SK-N-MC (cell line): ENCODE measurements at places on chromosomes 16 and 17.

GRCh38 chr16:6771956-6772355 is 560.7 kb upstream of the RBFOX1 start:
- no peak for DNase-seq

- DNase-seq = no peak
These were observed 93.3 kb downstream of the TOX3 start for GRCh38 chr16:52453644-52454043.

DNA sequence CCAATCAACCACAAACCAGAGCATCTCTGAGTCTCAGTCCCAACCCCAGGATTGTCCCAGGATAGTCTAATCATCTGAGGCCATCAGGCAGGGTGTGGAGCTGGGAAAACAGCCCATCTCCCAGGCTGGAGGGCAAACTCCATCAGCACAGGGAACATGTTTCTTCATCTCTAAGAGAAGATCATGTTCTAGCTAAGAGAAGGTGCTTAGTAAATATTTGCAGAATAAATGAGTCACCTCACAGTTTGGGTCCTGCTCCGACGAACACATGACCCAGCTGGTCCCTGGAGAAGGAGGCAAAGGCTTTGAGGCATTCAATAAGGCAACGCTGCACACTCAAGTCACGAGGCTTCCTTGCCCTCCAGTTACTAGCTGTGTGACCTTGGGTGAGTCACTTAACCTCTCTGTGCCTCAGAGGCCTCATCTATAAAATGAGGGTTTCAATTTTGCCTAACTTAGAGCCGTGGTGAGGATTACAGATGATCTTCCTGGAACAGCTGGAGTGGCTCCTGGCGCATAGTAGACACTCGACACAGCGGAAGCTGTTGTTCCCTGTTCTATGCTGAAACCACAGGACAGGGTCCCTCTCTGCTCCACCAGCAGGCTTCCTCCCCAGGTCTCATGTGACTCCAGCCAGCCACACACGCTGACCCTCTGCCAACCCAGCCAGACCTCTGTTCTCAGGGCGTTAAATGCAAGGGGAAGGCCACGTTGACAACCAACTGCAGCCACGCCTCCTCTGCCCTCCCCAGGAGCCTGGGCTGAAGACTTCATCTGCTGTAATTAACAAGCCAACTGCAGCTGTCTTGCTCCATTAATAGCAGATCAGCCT is 10.3 kb upstream of the RPL38 start:
- no peak for DNase-seq

- no peak for DNase-seq
These were observed 6.8 kb downstream of the CCL7 start for GRCh38 chr17:34276826-34277225.

DNA sequence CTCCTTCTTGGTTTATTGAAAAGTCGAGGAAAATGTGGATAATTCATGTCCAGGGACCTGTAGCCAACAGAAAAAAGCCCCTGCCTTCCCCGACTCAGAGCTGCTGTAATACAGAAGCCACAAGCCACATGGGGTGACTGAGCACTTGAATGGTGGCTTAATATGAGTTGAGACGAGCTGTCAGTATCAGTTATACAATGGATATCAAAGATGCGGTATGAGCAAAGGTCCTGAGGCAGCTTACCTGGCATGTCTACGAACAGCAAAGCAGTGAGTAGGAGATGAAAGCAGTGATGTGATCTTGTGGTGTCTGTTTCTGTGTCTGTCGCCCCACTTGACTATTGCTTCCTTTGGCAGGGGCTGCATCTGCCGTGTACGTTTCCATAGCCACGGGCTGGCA is 12.2 kb upstream of the RMI2 start:
- no peak for DNase-seq

- peak; percentile 83 for DNase-seq
These were observed 941 bp upstream of the FBXL20 start for GRCh38 chr17:39402244-39402889.

GRCh38 chr17:47210779-47211178 is 1.6 kb downstream of the MYL4 start:
- no peak for DNase-seq

DNA sequence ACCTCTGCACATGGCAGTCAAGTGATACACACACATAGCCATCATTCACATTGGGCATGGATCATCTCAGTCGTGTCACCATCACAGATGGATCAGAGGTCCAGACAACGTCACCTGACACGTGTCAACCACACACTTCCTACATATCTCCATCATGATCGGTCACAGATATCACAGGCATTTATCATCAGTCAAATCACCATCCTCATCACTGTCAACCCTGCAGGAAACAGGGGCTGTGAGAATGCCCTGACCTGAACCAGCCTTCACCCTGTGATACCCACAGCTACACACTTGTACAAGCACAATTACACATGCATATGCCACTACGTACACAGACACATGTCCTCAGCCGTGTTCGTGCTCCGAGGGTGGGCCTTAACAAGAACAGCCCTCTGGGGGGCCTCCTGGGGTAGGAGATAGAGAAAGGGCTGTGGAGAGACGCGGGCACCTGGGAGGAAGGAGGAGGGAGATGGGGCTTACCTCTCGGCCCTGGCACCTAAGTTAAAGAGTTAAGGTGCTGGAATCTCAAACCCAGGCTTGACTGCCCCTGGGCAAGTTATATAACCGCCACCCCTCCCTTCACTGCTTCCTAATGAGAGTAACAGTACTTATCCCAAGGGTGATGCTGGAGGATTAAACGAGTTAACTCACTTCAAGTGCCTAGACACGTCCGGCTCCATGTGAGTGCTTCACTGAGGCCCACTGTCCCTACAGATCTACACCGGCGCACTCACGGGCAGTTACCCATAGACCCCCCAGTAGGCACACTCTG is 1.1 kb downstream of the SLC12A4 start:
- DNase-seq = no peak

DNA sequence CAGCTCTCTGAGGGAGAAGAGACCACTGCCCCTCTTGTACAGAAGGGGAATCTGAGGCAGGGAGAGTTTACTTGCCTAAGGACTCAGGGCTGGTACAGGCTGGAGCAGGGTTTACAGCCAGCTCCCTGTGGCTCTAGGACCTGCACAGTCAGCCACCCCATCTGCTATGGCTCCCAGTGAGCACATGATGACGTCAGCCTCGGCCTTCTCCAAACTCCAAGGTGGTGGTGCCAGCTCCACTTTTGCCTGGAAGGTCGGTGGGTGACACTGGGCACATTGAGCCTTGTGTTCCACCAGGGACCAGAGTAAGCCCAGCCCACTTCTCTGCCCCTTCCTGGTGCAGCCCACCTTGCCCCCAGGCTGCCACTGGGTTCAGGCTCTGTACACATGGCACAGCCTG is 202.2 kb downstream of the ENGASE start:
- DNase-seq = no peak

DNA sequence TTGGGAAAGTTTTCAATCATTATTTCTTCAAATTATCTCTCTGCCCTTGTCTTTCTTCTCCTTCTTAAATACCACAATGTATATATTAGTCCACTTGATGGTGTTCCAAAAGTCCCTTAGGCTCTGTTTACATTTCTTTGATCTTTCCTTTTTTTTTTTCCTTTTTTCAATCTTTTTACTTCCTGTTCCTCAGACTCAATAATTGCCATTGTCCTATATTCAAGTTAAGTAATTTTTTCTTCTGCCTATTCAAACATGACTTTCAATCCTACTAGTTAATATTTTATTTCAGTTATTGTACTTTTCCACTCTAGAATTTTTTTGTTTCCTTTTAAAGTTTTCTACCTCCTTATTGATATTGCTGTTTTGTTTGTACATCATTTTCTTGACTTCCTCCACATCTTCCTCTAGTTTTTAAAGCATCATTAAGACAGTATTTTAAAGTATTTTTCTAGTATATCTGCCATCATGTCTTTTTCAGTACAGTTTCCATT is 15.8 kb upstream of the UQCRC2 start:
- DNase-seq = no peak

DNA sequence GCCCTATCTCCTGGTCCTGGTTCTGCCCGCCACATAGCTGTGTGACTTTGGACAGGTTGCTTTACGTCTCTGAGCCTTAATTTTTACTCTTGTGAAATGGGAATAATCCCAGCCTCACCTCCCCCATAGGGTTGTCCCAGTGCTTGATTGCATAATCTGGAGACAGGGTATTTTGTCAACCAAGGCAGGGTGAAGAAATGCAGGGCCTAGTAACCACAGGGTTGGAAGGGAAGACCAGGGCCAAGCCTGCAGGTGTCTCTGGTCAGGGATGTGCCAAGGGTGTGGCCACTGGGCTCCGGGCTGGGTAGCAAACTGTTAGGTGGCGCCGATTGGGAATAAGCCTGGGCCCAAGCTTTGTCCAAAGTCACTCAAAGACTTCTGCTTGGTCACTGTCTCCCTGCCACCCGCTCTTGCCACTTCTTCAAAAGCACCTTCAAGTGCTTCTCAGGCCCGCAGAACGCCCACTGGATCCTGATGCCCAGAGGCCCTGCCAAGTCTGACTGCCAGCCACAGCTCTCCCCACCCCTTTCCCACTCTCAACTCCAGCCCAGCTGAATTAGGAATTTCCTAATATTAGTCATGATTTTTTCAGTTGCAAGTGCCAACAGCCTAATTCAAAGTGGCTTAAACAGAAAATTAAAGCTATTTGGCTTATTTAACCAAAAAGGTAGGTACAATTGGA is 20.6 kb upstream of the COL1A1 start:
- no peak for DNase-seq

GRCh38 chr16:47983999-47984580 is 171.7 kb downstream of the ABCC12 start:
- DNase-seq = no peak

DNA sequence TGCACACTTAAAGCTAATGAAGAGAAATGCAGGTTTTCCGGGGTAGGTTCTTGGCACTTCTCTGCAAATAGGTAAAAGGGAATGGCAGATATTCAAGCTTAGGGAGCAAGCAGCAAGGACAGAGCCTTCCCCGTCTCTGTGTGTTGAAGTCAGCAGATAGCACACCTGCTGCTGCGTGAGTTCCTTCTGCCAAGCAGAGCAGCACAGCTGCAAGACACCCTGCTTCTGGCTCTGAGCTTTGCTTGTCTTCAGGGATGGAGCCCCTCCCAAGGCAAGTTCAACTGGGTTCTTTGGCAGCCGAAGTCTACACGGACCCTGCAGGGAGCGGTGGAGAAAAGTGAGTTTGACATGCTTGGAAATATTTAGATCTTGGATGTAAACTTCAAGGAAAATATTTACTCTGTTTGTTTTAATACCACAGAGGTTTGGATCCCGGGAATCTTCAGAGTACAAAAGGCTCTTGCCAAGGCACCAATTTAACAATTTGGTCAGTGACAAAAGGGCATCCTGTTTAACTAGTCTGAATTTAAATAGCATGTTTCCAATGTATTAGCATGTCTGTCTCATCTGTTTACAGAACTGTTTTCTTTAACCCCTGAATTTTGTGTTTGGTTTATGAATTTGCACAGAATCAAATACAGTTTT is 113.4 kb upstream of the KCNJ16 start:
- DNase-seq = no peak

DNA sequence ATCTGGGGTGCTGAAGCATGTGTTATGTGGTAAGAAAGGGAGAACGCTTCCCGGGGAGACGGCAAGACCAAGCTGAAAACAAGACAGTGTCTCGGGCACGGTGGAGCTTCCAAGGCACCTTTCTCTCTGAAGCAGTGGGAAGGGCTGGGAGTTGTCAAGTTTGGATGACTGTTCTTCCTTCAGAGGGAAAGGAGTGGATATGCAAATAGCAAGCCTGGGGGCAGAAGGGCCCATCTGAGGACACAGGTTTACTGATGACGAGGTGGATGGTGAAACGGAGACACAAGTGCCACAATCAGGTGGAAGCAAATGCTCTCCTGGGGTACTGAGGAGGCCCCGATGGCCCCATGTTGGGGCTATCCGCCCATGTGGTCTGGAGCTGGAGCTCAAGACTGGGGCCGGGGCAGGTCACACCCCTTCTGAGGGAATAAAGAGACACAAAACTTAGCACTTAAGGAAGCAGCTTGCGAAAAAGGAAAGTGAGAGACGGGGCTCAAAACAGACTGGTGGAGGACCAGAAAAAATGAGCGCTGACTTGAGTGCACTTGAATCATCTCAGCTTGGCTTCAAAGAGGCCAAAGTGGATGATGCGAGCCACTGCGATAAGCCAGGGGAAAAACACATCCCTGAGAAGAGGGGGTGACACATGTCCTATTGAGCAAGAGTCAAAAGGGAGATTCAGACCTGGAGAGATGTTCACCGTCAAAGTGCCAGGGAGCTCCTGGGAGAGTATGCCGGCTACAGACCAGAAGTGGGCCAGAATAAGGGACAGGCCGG is 34.8 kb upstream of the MTSS2 start:
- DNase-seq = no peak

GRCh38 chr17:72978593-72979218 is 113.8 kb downstream of the SLC39A11 start:
- DNase-seq = no peak

GRCh38 chr17:58706351-58707140 is 14.1 kb downstream of the RAD51C start:
- DNase-seq = no peak

GRCh38 chr17:4978726-4979125 is 8.7 kb downstream of the CAMTA2 start:
- DNase-seq = no peak

DNA sequence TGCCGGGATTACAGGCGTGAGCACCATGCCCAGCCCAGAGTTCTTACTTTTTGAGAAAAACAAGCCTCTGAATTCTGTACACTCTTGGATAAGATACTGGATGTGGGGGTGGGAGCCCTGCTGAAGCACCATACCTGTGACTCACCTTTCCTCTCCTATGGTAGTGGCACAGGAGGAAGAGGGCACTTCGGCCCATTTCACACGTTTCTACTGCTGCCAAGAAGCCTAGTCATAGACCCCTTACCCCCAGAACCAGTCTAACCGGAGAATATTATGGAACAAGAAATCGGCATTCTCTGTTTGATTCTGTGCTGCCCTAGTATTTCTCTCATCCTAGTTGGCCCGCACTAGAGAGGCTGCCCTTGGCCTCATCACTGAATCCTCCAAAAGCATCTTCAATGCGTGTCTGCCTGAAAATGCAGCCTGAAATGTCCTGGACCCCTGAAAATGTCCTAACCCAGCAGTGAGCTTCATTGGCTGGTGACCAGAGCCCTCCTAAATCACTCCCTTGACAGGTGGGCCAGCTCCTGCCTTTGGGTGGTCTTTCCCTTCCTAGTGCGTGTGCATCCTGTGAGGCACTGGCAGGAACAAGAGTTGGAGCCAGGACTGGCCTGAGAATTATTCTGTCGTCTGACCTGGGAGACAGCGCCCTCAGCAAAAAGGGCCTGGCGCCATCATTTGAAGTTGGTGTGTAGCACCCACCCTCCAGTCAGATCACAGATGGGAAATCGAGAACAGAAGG is 37.9 kb downstream of the NDEL1 start:
- DNase-seq = no peak
